ENCODE measurements at places on chromosomes 6 and 20.

GRCh38 chr6:150354754-150355571, 13.8 kb upstream of the IYD start:
- no peak for DNase-seq

- no peak for DNase-seq
These were observed 242.6 kb downstream of the GMPR start for GRCh38 chr6:16480763-16481560.

GRCh38 chr6:18371656-18372055, 15.5 kb upstream of the RNF144B start:
- DNase-seq: no peak

DNA sequence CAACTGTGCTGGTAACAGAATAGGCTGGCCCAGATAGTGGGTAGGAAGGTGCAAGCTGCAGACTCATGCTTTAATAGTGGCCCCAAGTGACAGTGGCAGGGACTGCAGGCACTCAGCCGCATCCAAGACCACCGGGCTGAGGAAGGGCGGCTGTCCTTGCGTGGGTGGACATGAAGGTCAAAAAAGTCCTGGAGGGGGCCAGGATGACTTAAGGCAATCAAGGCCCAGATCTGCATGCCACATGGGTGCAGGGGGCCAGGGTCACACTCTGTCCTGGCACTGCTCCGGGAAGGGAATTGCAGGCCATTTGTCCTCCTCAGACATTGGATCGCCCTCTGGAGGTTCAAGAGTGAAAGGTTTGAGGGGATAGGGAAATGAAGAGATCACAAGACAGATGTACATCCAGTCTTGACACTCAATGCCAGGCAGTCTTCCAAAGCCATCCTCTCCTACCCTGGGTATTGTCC, 10.4 kb upstream of the VNN2 start:
- peak; percentile 33 for DNase-seq

DNA sequence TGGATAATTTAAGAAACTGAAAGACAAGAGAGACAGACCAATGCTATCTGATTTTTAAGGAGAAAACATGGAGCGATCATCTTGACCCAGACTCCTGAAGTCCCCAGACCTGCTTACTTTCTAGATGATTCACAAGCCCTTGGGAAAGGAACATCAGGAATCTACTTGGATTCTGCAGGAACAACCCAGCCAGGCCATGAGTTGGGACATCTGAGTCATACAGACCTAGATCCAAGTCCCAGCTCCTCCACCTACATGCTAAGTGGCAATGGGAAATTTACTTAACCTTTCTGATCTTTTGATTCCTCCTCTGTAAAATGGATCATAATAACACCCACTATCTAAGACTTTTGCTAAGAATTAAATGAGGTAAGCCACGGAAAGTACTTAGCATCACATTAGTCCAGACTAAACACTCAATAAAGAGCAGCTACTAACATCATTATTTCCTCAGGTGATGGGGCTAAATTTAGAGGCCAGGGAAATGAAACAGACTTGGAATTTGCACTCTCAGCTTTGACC, 61.0 kb upstream of the MAFB start:
- no peak for DNase-seq

DNA sequence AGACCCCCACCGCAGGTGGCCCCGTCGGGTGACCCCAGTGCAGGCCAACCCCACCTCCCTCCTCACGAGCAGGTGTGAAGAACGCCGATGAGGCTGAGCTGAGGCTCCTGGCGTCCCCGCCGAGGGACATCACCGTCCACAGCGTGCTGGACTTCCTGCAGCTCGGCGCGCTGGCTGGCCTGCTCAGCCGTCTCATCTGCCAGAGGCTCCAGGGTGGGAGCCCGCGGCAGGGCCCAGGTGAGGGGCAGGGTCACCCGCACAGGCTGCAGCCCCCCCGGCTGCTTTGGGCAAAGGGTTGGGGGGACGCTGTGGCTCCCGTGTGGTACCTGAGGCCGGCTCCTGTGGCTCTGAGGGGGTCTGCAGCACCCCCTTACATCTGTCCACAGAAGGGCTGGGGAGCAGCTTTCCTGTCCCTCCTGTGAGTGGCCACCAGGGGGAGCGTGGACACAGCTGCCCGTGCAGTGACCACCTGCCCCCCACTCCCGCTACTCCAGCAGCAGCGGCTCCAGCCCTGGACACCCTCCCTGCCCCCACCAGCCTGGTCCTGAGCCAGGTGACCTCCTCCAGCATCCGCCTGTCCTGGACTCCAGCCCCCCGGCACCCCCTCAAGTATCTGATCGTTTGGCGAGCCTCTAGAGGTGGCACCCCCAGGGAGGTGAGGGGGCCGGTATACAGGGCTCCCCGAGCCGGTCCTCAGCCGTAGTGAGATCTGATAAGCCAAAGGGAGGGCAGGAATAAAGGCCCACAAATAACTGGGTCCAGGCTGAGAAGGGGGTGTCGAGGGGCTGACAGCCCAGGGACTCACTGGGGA, 16.5 kb downstream of the COL20A1 start:
- DNase-seq: peak; percentile 70

DNA sequence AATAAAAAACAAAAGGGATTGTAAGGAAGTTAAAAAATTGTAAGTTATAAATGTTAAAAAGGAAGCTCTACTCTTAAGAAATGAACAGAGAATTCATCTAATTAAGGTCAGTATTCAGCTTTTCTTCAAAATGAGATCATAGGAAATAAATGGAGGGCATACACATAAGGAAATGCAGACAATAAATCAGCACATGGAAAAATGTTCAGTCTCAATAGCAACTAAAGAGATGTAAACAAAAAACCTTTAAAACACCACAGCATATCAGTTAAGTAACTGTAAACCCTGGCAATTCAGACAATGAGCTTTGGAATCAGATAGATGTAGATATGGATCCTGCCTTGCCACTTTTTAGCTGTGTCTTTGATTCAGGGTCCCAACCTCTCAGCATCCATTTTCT, 24.0 kb upstream of the CLIC5 start:
- no peak for DNase-seq

DNA sequence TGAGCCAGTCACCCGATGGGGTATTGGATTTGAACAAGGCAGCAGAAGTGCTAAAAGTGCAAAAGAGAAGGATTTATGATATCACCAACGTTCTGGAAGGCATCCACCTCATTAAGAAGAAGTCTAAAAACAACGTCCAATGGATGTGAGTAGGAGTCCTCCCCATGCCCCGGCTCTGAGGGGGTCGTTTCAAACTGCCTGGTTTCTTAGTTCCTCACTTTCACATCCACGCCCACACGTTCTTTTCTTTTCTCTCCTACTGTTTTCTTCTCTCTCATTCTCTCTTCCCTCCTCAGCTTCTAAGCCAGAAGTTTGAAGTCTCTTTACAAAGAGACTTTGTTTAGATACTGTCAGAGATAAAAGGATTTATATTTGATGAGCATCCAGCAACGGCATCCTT, 53.0 kb upstream of the CDKAL1 start:
- no peak for DNase-seq

GRCh38 chr6:105212587-105212986, 32.8 kb upstream of the POPDC3 start:
- no peak for DNase-seq

- no peak for DNase-seq
These were observed 34.6 kb upstream of the PNPLA1 start for GRCh38 chr6:36235309-36235708.

DNA sequence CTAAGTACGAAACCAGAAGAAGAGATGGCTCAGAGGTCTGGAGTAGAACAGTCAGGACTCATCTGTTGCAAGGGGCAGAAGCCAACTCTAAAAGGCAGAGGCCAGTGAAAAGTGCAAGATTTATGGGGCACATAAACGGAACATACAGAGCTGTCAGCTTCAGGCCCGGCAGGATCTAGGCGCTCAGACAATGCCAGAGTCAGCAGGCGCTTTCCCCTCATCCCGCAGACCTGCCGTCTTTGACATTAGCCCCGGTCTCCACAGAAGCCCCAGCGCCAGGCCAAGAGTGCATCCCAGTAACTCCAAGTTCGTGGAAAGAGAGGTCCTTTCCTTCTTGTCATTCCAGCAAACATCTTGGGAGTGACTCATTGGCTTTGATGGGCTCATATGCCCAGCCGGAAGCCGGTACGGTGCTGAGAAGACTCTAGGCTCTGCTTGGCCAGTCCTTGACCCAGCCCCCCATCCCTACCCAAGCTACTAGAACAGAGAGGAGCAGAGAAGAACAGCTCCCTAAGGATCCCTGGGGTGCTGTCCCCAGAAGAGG, 260.9 kb downstream of the TAF4 start:
- DNase-seq: no peak

DNA sequence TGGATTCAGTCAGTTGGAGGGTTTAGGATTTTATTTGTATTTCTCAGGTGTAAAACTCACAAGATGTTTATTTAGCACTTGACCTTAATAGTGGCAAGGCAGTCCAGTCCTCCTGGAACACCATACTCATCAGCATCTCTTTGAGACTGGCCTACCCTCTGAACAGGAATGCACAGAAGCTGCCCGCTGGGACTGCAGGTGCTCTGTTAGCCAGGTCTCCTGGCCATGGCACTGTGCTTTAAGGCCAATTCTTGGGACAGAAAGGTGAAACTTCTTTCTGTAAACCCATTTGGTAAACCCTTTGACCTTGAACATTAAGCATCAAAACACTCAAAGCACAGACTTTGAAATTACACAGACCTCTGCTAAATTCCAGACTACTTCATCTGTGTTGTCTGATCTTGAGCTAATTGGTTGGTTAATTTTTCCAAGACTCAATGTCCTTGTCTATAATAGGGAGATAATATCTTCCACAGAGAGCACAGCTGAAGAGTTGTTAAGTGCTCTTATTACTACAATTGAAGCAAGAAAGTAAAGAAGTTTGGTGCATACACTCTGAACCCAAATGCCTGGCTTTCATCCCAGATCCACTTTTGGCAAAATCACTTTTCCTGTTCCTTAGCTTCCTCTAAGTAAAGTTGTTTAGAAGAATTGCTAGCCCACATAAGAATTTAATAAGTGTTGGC, 54.9 kb upstream of the NT5E start:
- no peak for DNase-seq
